Hindlimb muscle (tissue), 1 donor: ENCODE measurements at places on chromosomes 12 and 14.

DNA sequence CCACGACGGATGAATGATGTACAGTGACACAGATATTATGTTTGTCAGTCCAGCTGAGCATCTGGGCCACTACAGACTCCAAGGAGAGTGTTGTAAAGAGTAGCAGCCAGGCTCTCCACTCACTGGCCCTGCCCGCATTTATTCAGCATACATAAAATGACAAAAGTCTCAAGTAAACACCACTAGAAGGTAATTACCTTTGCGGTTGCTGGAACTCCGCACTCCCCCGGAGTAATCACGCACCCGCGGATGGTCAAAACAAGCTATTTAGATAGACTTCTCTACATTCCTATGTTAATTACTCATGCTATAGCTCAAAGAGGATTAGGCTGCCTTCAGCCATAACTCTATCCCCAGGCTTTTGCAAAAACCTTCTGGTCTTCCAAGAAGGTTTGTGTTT is 18.8 kb upstream of the STRAP start:
- no peak for DNase-seq

DNA sequence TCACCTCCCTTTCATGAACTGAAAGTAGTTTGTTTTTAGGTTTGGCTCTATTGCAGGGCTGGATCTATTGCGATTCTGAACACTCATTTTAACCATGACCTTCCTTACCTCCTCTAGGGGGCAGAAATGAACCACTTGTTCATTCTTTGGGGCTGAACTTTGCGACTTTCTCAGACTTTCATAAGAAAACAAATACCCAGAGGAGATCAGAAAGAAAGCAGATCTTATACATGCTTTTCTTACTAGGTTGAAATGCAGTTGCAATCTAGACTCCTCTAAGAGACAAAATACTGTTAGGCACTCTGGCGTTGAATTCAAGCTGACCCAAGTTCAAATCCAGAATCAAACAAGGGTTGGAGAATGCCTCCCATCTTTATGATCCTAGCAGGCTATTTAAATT is 32.6 kb upstream of the PLEKHG3 start:
- peak; percentile 72 for DNase-seq

DNA sequence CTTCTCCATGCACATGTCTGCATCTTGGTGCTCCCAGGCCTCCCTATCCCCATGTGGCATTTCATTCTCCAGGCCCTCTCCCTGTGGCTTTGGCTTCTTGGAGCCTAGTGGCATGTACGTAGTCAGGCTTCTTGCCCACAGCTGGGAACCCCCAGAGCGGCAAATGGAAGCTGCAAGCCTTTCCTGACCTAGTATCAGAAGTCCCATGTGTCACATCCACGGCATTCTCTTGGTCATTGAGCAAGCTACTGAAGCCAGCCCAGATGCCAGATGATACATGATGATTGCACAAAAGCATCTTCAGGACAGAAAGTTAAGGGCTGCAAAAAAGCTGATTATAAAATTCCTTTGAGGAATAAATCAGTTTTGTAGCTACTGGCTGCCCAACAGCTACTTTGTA is 154.9 kb downstream of the PELI2 start:
- DNase-seq, result no peak

GRCh38 chr12:48998497-48999353 is 450 bp downstream of the DDN start:
- no peak for DNase-seq

DNA sequence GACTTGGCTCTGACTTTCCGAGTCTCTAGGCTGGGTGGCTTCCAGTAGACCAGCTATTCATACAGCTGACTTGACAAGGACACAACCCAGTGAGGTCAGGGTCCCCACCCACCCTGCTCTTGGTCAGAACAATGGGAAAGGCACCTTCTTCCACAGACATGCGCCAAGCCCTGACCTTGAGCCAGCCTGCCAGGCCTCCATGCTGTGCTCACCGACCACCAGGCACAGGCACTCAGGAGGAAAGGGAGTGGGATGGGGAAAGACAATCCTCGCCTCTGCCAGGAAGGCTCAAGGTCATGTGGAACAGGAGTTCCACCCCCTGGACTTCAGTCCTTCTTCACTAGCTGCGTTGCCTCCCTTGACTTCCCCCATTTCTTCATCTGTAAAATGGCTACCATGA is 31.4 kb downstream of the GALNT16 start:
- no peak for DNase-seq

- no peak for DNase-seq
These were observed 25.9 kb downstream of the MMP17 start for GRCh38 chr12:131853832-131854797.

DNA sequence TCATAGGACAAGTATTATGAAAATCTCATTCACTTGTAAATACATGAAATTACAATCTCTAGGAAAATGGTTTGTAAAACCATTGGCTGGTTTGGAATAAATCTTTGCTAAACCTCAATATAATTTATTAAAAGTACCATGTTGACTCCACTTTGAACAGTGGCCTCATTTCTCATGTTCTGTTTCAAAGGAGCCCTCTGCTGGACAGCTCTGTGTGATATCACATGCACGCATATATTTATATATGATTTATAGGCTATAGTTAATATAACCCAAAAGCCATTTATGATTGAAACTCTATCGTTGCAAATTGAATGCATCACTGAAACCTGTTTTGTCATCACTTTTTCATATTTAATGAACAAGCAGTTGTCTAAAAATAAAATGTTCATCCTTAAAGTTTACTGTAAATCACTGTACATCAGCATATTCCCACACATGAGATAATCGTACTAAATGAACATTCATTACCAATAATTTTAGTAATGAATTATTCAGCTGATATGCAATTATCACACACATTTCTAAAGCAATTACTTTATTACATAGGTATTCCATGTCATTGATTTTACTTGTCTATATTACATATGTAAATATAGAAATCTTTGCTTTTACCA is 493.8 kb downstream of the NPAS3 start:
- DNase-seq, result peak; percentile 40

DNA sequence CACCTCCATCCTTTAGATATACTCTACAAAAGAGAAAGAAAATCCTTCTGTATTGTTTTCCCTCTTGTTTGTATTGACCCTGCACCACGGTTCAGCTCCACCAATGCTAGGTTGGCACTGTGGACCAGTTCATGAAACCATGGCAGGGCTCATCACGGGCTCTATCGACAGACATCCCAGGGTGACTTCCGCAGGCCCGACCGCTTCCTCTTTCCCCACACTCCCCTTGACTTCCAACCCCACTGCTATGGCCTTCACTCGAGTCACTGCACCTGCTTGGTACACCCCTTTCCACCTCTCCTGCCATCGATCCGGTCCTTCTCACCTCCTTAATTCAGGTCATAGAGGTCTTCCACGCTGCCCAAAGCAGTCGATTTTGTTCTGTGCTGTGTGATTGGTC is 21.2 kb upstream of the AKAP5 start:
- DNase-seq, result no peak

GRCh38 chr14:101177301-101177971 is 273.9 kb upstream of the RTL1 start:
- DNase-seq, result peak; percentile 76

- DNase-seq, result no peak
These were observed 1.7 kb downstream of the HOXC12 start for GRCh38 chr12:53956251-53956887.

DNA sequence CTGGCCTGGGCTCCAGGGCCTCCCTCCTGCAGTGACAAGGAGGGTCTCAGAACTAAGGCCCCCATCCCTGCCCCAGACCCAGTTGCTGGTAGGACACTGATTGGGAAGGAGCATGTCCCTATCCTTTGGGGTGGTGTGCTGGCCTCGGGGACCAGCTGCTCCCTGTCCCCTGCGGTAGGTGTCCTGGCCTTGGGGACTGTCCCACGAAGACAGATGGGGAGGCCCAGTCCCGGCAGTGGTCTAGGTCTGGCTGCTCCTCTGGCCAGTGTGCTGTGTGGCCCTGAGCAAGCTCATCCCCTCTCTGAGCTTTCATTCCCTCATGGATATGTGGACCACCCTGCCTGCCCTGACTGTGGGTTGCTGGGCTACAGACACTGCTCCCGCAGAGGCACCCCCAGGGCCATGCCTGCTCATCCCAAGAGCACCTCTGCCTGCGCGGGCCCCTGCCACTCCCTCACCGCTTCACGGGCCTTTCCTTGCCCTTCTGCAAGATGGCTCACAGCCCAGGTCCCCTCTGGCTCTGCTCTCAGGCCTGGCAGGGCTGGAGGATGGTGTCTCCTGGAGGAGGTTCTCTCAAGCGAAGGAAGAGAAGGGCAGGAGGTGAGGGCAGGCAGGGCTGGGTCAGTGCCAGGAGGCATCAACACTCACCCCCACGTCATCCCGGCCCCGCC is 12.5 kb downstream of the AHNAK2 start:
- no peak for DNase-seq

DNA sequence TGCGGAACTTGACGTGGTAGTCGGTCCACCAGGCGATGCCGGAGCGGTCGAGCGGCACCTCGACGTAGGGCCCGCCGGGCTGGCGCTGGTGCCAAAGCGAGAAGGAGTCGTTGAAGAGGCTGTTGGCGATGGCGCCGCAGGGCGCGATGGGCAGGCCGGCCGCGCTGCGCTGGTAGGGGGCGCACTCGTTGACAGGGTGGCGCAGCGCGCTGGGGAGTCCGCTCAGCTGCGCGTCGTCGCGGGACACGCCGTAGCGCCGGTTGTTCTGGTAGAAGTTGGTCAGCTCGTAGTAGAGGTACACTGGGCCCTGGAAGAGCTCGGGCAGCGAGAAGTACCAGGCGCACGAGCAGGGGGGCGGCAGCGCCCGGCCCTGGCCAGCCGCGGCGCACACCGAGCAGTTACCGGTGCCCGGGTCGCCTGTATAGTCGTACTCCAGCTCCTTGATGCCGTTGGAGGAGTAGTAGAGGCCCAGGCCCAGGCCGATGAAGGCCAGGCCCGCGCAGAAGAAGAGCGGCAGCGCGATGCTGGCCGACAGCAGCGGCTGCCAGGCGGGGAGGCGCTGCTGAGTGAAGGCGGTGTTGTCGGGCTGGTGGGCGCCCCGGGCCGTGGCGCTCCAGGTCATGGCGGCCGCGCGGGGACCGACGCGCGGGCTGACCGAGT is 482 bp downstream of the TMEM30B start:
- peak; percentile 68 for DNase-seq

GRCh38 chr12:89951050-89951693 is 242.5 kb upstream of the ATP2B1 start:
- no peak for DNase-seq

DNA sequence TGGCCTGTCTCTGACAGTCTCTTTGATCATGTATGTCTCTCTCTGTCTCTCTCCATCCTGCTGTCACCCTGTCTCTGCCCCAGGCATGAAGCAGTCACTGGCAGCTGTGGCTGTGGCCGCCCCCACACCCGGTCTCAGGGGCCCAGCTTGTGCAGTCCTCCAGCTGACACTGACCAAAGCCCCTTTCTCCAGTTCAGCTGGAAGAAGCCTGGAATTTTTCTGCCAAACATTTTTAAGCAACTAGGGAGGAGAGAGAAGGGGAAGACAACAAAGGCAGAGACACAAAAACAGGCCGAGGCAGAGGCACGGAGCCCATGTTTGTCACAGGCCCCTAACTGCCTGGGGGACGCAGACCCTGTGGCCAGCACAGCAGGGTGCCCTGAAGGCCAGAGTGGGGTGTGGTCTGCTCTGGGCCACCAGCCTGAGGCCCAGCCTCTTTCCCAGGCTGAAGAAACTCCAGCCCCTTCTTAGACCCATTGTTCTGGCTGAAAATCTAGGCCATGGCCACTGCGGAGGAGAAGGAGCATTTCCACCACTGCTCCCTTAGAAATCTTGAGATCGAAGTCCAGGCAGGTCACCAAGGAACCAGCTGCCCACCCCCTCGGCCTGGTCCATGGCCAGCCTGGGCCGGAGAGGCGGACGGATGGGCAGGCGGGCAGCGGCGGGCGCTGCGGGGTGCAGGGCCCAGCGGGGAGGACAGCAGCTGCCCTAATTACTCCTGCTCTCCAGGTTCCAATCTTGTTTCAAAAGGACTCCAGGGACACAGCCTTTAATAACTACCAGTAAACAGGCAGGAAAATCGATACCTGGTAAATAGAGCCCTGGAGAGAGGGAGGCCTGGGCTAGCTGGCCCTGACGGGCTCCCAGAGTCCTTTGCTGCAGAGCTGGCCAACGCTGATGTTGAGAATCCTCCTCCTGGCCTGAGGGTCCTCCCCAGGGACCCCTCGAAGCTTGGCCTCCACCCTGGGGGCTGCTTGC is 14.9 kb downstream of the DTX1 start:
- peak; percentile 69 for DNase-seq

DNA sequence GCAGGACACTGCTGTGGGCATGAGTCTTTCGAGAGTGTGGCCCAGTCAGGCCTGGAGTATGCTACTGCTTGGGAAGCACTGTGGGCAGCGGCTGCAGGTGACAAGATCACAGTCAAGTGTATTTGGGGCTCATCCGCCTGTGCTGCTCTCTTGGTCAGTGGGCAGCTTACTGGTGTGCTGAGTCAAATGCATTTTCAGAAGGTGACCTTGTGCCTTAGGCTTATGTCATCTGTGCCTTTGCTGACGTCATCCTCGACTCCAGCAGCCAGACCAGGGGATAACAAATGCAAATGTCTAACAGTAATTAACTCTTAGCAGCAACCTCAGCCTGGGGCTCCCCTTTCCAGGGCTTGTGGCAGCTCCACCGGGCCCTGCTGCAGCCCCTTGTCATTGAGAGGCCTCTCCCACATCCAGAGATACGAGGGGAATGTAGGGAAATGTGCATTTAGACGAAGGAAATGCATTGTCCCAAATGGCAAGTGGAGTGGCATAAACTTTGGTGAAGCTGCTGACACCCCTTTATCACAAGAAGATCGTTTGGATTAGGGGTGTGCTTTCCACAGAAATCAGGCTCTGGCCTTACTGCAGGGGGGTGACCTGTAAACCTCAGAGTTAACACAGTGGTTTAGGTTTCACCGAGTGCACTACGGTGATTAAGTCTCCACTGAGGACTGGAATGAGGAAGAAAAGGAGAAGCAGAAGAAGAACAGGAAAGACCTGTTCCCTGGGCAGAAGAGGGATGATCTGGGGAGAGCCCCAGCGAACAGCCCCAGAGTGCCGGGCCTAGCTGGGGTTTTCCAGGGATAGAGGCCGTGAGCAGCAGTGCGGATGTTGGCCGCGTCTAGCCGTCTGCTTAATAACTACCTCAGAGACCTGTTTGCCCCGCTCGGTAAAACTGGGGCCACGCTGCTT is 39.7 kb downstream of the PSMA6 start:
- no peak for DNase-seq

- DNase-seq, result no peak
These were observed 415.9 kb upstream of the SYT1 start for GRCh38 chr12:78448692-78449091.

GRCh38 chr12:124556896-124557501 is 10.4 kb downstream of the NCOR2 start:
- no peak for DNase-seq

DNA sequence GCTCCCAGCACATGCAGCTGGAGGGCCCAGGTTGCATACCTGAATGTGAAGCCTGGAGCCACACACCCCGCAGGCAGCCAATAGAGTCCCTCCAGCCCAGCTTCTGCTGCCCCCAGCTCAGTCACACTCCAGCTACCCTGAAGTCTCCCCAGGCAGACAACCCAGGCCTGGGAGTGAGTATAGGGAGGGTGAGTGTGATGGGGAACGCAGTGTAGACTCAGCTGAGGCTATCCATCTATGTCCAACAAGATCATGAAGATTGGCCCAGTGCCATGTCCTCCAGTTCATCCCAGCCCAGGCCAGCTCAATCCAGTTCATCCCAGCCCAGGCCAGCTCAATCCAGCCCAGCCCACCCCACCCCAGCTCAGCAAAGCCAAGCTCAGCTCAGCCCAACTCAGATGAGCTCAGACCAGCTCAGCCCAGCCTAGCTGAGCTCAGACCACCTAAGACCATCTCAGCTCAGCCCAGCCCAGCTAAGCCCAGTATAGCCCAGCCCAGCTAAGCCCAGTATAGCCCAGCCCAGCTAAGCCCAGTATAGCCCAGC is 330.4 kb downstream of the TMEM121 start:
- DNase-seq, result no peak

GRCh38 chr12:6959805-6960592 is 8.8 kb downstream of the PTPN6 start:
- no peak for DNase-seq

GRCh38 chr12:49388682-49389386 is 21.6 kb downstream of the SPATS2 start:
- DNase-seq, result no peak
